Stimulated activated CD4-positive, alpha-beta T cell treated with anti-CD3 and anti-CD28 coated beads, TNF-alpha, amount 100 ng/mL, for 24 hours (primary cell): ENCODE measurements at places on chromosomes 16 and 17.

DNA sequence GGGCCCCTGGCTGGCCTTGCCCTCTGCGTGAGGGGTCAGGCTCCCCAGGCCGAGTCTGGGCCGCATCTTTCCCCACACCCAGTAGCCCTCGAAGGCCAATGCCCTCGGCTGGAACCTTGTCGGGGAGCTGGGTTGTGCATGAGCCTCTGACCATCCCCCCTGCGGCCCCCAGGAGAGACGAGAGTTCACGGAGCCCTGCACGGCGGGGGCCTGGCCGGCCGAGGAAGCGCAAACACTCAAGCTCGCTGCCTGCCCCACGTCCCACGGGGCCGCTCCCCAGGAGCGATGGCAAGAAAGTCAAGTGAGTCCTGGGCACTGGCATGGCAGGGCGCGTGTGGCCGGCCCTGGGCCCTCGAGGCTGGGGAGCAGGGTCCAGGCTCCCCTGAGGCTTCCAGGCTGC is 57.3 kb downstream of the BAHCC1 start:
- no peak for DNase-seq

DNA sequence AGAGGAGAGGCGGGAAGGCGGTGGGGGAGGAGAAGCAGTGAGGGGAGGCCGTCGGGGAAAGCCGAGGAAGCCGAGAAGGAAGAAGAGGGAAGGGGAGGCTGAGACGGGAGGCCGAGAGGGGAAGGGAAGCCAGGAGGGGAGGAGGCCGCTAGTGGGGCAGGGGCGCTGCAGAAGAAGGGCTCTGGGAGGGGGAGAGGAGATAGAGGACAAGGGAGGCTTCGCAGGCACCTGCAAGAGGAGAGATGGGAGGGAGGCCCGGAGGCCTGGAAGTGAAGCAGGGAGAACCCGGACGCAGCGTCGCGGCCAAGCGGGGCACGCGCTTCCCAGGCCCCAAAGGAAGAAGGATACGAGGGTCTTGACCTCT is 2.3 kb downstream of the C17orf58 start:
- no peak for DNase-seq

DNA sequence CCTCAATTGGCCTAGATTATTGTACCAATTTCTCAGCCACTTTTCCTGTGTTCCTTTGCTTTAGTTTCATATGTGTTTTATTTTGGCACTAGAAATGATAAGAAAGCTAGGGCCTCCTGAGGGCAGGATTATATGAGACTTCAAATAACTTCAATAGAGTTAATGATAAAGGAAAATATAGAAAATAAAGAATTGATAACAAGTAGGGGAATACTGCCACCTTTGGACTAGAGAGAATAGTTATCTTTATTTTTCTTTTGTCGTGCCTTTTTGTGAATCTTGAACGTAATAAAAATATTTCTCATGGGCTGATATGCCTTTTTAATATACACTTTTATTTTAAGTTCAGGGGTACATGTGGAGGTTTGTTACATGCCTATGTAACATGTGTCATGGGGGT is 29.3 kb upstream of the RBL2 start:
- no peak for DNase-seq

DNA sequence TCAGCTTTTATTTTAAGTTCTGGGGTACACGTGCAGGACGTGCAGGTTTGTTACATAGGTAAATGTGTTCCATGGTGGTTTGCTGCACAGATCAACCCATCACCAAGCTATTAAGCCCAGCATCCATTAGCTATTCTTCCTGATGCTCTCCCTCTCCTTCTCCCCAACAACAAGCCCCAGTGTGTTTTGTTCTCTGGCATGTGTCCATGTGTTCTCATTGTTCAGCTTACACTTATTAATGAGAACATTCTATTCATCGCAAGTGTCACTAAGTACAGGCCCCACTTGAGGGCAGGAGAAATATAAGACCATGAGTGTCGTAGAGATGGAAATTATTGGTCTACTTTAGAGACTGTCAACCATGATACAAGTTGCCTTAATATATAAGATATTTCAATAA is 615.1 kb downstream of the CDH8 start:
- DNase-seq, result no peak

DNA sequence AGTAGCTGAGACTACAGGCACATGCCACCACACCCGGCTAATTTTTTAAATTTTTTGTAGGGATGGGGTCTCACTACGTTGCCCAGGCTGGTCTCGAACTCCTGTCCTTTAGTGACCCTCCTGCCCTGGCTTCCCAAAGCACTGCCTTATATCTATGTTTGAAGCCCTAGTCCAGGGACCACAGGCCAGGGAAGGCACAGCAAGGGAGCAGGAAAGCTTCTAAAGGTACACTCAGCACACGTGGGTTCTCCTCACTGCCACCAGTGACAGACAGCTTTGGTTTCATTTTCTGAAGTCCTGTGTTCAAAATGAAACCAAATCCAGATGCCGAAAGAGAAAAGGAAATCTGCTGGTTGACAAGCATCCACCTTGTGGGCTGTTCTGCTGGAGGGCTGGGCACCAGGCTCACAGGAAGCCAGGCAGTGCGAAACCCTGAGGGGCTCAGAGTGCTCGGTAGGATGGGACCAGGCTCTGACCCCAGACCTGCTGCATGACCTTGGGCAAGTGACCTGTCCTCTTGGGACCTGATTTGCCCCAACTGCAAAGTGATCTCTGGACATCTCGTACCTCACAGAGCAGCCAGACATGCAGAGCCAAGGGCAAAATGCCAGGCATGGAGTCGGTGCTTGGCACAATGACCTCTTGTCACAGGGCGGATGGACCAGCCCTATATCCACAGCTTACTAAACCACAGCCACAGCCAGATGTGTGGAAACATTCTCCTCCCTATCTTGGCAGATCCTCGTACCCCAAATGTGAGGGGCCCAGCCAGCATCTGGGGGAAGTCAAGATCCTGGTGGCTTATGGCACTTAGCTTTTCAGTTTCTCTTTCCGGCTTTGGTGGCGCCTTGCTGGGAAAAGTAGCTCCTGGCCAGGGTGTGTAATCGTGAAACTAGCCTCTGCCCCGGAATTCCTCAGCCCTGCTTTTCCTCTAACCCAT is 2.8 kb upstream of the SOCS1 start:
- peak; percentile 35 for DNase-seq

DNA sequence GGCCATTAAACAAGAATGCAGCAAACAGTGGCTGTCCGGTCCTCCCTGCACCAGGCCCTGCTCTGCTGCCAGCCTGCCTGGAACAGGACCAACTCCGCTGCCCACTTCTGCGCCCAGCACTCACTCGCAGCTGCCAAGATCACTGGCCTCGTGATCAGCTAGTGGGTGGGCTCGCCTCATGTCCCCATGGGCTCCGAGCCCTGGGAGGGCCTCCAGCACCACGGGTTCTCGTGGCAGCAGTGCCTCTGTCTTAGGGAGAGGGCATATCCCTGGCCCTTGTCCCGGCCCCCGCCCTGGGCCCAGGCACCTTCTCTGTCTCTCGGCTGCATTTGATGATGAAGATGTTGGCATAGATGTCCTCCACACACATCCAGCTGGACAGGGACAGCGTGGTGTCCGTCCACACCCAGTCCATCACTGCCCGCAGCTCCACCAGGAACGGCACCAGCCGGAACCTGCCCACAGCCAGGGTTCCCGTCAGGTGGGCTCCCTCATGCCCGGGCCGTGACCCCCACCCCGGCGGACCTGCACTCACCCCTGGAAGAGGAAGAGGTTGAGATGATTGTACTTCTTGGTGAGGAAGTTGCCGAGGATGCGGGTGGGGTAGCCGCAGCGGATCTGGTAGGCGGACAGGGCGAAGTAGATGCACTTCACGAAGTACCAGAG is 13.1 kb downstream of the CTU2 start:
- DNase-seq, result no peak

- DNase-seq, result peak; percentile 44
Measured at GRCh38 chr17:66373944-66374817, 71.8 kb downstream of the PRKCA start.

DNA sequence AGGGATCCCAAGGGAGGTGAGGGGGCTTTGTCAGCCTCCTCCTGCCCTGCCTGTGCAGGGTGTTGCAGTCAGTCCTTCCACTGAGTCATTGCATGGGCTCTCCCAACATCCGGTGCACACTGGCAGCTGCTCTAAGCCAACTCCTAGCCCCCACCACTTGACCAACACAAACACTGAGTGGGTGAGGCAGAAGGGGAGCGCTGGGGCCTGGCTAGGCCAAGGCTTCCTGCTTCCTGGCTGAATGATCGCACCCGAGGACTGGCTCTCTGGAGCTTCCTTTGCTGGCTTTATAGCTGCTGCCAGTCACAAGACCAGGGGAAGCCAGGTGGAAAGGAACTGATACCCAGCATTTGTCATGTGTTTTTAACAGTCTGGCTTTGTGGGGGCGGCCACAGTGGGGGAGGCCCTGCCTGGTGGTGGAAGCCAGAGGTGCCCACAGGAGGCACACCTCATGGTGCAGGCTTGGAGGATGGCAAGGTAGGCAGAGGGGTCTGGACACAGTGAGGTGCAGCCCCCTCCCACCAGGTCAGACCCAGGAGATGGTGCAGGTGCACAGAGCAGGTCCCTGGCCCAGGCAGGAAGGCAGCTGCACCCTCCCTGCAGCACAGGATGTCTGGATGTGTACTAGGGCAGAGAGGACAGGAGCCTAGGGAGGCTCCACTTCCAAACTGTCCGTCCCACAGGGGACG is 6.8 kb downstream of the MPG start:
- DNase-seq, result peak; percentile 61
